ENCODE measurements at places on chromosomes 2 and 18. TPM values are rescaled to one million over a fixed set of nuclear protein-coding genes. Genes with fewer than 3 reads are reported as not detected.

GRCh38 chr2:54015798-54016699, 45.3 kb upstream of the PSME4 start:
- DNase-seq, result no peak

GRCh38 chr2:143371616-143372015, 242.4 kb downstream of the ARHGAP15 start:
- no peak for DNase-seq

DNA sequence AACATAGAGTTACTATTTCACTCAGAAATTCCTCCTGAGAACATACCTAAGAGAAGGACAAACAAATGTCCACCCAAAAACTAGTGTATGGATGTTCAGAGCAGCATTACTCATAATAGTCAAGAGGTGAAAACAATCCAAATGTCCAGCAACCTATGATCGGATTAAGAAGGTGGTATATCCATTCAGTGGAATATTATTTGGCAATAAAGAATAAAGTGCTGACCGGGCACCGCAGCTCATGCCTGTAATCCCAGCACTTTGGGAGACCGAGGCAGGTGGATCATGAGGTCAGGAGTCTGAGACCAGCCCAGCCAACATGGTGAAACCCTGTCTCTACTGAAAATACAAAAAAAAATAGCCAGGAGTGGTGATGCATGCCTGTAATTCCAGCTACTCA, 182.8 kb upstream of the AGAP1 start:
- no peak for DNase-seq

GRCh38 chr2:190911813-190912212, 31.2 kb downstream of the GLS start:
- DNase-seq, result no peak

DNA sequence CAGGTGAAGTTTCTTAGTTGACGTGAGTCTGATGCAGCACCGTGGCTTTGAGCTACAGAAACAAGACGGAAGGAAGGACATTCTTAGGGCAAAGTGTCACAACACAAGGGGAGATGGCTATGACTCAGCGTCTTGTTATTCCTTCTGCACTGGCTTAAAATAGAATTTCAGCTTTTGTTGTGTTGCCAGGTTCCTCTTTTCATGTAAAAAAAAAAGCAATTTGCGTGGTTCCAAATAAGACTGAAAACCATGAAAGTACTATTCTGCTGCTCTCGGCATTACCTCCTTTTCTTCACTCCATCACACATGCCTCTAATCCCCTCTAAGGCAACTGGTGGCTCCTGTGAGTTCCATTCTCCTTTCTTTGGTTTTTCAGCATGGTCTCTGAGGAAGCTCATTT, 150.1 kb downstream of the ANTXR1 start:
- DNase-seq, result peak; percentile 89

GRCh38 chr18:79521416-79522205, 125.9 kb downstream of the NFATC1 start:
- no peak for DNase-seq

DNA sequence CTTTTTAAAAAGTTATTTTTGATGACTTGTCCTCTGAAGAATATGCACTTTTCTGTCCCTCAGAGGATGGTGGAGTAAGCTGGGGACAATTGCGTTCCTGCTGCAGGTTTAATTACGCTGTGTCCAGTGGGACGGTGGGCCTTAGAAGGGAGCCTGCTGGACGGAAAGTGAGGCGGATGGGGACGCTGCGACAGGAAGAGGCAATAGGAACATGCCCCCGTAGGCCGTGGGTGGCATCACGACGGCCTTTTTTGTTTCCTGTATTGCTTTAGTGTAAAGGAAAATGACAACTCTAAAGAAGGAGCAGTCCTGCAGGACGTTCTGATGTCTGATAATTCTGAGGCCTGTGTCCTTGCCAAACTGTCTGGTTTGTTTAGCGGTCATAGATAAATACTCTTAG, 121.6 kb downstream of the NFATC1 start:
- no peak for DNase-seq

DNA sequence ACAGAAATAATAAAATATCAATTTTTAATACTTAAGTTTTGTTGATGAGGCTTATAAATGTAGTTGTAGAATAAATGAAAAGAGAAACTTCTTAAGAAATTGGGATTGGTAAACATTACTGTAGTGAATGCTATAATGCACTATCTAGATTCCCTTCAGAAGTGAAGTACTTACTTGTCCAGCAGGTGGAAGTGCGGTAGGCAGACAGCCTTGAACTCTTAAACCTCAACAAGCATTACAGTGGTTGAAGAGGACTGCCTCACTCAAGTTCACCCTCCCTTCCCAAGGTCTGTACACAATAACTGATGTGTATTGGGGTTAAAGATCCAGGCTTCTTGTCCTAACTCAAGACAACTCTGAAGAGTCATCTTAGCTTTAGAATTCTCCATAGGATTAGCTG, 931.0 kb upstream of the LRRTM1 start:
- DNase-seq, result no peak

DNA sequence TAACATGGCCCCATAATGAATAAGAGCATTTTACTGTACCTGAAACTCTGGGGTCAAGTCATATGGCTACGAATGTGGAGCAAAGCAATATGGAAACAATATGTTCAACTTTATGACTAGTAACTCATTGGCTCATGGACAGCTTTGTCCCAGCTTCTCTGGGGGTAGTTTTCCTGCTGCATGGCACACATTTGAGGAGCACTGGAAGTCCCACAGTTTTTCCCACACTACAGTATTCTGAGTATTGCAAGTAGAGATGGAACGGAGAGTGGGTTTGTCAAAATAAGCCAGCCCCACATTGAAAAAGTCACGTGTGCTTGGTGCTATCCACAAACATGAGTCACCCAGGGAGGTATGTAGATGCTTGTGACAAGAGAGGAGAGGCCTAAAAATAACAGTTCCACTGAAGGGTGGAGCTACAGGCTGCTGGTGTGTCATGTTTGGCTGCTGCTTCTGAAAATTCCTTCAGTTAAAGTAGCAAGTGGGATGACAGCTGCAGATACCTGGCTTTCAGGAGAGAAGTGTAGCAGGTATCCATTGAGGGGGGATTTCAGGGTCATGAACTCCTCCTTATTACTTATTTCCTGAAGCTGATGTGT, 48.2 kb upstream of the CTAGE1 start:
- DNase-seq, result no peak

DNA sequence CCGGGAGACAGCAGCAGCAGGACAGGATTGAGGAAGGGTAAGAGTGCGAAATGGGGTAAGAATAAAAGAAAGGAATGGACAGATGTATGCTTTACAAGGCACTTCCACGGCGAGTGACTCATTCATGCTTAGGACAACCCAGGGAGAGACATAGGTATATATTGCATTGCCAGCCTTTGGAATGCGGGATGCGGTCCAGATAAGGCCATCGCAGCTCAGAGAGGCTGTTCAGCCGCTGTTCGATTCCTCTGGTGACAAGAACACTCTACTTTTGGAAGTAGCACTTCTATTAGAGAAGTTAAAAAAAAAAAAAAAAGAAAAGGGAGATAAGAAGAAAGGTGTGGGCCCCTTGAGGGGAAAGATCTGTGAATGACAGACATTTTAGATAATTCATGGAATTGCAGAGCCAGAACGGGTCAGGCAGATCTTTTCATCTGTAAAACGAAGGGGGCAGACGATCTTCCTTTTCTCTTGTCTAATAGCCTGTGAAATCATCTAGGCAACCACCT, 819 bp upstream of the NCOA1 start:
- no peak for DNase-seq

DNA sequence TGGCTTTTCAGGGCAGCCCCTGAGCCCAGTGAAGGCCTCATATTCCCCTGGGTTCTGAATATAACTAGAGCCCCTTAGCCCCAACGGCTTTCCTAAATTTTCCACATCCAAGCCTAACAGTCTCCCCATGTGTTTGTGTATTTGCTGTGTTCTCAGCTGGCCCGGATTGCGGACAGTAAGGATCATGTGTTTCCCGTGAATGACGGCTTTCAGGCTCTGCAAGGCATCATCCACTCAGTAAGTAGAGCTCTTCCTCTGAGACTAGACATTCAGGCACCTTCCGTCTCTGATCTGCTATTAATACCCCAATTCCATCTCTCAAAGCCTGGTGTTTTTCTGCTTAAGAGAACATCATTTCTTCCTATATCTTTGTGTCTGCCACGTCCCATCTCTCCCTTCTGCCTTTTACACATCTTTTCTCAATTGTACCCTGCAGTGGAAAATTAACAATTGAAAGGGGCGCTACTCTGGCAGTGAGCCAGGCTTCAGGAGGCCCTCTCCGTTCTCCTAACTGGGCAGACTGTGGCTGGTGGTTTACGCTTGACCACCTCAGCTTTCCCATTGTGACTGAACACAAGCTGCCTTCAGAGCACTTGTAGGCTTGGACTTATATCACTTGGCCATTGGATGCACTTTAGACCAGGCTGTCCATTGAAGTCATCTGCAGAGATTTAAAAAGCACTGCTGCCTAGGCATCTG, 64.4 kb downstream of the ANTXR1 start:
- DNase-seq, result no peak

DNA sequence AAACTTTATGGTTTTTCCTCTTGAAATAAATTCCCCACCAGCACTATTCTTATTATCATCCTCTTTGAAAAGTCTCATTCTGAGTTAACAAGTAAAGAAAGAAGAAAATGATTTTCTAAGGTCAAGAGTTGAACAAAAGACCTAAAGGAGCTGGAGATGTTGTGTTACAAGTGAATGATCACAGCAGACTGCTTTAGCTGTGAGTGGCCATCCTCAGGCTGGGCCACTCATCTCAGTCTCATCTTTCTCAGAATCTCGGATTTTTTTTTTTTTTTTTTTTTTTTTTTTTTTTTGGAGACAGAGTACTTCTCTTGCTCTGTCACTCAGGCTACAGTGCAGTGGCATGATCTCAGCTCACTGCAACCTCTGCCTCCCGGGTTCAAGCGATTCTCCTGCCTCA, 133.3 kb downstream of the CDH2 start:
- DNase-seq, result no peak

DNA sequence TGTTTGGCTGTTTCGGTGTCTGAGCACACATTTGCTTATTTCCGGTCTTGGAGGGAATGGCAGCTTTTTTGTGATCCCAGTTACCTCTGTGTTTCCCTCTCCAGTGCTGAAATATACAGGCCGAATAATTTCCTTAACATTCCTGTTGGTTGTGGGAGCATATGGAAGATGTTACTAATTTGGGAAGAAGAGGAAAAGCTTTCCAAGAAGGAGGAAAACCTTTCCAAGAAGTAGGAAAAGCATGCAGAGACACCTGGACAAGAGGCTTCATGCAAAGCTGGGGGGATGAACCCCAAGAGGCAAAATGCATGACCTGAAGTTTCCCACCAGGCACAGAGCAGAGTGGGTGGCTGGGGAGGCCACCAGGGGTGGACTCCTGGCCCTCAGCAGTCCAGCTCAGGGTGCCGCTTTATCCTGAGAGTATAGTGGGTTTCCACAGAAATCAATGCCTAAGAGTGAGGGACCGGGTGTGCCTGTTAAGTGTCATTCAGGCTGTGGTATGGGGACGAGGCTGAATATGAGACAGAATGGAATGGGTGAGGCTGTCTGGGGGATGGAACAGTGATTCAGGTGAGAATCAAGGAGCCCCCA, 25.5 kb upstream of the GNAL start:
- DNase-seq, result no peak

GRCh38 chr2:205086662-205087061, 541.4 kb downstream of the PARD3B start:
- no peak for DNase-seq

GRCh38 chr2:74333175-74333574, 10.0 kb downstream of the SLC4A5 start:
- peak; percentile 5 for DNase-seq

DNA sequence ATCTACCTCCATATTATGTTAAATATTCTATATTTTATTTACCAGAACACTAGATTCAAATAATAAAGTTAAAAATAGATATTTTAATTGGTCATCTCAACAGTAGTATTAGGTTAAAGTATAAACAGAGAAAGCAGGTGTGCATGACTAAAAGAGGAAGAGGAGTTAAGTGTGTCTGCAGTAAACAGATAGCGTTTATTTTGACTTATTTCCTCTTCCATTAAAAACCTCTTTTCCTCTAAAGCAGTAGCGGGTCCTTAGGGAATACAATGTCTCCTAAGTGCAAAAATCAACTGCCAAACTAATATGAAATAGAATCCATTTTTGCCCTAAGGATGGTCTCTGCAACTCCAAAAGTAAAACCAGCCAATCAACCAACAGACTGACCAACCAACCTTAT, 27.7 kb downstream of the EIF2AK3 start:
- DNase-seq, result no peak

DNA sequence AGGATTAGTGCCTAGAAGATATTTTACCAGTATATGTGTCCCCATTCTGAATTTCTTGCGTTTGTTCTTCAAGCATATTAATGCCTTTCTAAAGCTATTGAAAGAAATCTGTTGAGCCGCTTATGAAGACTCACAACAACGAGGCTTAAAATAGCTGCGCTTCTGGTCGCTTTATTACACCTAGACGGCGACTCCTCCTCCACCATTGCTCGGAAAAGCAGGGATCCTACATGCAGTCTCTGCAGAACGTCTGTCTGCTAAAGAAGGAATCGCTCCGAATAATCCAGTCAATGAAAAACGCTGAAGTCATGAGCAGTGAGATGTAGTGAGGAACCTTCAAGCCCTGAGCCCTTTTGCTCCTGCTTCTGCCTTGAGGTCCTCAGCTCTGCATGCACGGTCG, 94.8 kb upstream of the ZNF516 start:
- DNase-seq, result no peak

GRCh38 chr2:206266130-206267125, 8.0 kb upstream of the ZDBF2 start:
- DNase-seq, result no peak

DNA sequence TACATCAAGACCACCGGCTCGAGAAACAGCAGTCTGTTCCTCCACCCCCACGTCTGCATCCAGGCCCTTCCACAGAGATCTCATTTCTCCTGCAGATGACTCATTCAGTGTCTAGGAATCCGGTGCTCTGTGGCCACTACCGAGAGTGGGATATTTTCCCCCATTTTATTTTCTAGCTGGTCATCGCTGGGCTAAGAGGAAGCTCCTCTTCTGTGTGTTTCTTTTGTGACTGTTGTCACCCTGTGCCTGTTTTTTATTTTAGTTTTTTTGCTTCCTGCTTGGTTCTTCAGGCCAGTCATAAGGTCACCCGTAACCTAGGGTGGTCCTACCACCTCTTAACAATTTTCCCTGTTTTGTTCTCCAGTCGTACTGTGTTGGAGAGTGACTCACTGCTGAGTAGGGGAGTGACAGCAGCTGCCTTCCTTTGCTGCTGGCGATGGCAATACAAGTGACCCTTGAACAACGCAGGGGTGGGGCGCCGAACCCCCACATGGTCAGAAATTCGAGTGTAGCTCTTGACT, 6.7 kb downstream of the RAMP1 start:
- DNase-seq, result no peak

GFPT1 gene
- 20.4 TPM for total RNA-seq

LRRC30 gene
- total RNA-seq, result not detected

PIEZO2 gene
- 100.0 TPM for total RNA-seq

CBLN2 gene
- total RNA-seq, result 0.47 TPM

UCN gene
- 1.4 TPM for total RNA-seq

CRACDL gene
- total RNA-seq, result 13.3 TPM

SLC4A3 gene
- total RNA-seq, result 2.0 TPM

TUBB8B gene
- not detected for total RNA-seq

HOXD12 gene
- total RNA-seq, result not detected

TUBB6 gene
- total RNA-seq, result 961 TPM
